Pons (tissue), 1 donor: ENCODE measurements at places on chromosomes 2 and 18.

GRCh38 chr18:79378536-79379250 is 17.0 kb upstream of the NFATC1 start:
- DNase-seq = peak; percentile 57

- DNase-seq = no peak
Measured at GRCh38 chr2:100077456-100077855, 64.9 kb downstream of the AFF3 start.

DNA sequence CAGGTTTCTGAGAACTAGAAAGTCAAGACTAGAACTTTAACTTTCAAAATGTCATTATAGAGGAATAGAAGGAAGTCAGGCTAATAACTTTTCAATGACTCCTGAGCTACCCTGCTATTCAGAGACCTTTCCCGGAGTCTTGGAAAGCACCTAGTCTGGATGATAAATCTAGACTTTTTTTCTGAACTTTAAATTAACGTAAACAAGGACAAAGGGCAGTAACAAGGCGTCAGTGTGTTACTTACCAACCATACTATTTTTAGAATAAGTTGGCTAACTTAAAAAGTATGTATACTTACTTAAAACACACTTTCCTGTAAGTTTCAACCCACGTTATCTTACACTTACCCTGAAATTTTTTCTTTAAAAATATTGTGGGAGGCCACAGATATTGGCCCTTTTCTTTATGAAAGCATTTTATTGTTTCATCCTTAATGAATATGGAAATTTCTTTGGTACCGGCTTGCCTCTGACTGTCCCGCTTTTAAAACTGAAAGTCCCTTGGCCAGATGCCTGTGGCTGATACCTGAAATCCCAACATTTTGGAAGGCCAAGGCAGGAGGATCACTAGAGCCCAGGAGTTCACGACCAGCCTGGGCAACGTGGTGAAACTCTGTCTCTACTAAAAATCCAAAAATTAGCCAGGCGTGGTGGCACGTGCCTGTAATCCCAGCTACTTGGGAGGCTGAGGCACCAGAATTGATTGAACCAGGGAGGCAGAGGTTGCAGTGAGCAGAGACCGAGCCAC is 9.7 kb downstream of the PMAIP1 start:
- DNase-seq = no peak

DNA sequence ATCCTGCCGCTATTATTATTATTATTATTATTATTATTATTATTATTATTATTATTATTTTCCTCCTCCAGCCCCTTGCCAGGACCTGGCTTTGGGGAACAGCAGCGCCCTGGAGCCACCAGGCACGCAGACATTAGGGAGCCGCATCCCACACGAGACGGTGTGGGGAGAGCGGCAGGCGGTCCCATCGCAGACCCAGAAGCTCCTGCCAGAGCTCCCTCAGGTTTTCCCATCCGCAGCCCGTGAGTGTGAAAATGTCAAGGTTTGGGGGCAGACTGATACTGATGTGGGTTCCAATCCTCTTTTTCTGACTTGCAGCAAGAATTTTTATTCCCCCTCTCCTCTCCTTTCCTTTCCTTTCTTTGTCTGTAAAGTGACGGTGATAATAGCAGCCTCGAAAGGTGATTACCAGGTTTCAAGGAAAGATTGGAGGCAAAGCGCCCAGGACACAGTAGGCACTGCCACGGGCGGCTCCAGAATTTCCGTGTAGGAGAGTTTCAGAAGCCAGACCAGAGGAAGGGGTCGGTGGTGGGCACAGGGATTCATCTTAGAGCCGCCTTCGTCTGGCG is 816 bp downstream of the SCTR start:
- DNase-seq = no peak

- no peak for DNase-seq
Measured at GRCh38 chr2:220434385-220434784, 807.0 kb downstream of the SLC4A3 start.

DNA sequence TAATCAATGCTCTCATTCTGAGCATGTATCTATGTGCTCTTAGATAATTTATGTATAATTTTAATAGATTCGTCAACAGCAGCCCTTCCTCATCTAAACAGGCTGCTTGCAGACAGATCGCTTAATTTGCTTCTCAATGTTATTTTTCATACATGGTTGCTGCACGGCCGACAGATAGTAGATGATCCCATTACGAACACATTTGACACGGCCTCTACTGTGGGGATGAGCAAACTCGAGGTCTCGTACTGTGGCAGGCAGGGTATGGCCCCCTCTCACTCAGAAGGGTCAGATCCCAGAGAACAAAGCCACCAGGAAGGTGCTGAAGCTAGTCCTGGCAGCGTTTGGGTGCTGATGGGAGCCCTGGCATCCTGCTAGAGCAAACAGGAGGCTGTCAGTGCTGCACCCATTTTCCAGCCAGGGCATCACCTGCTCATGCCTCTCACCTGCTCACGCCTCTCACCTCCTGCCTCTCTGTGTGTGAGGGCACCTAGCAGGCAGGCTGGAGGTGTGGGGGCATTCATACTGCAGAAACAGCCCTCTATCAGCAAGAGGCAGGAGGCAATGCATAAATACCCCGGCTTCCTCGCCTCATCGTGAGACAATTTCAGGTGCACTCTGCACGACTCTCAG is 80.0 kb downstream of the KLHL29 start:
- DNase-seq = no peak

- DNase-seq = no peak
Measured at GRCh38 chr2:17960925-17961324, 82.5 kb downstream of the KCNS3 start.

GRCh38 chr2:197054437-197054836 is 127.9 kb upstream of the PGAP1 start:
- DNase-seq = no peak

- no peak for DNase-seq
Measured at GRCh38 chr2:217843324-217843723, 159.5 kb downstream of the TNS1 start.

DNA sequence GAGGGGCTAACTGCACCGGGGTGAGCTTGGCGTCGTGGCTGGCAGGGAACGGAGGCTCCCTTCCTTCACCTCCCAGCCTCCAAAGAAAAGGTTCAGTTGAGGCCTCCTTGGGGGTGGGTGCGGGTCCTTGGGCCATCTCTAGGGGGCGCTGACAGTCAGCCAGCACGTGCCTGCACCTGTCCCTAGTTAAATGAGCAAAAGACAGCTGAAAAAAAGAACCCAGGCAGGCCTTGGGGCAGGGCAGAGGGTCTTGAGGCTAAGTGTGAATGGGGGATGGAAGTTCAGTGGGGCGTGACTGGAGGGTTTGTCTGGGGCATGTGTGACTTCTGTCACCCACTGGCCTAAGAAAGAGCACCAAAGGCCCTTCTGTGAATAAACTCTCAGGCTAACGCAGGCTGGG is 56.4 kb downstream of the ZFP36L2 start:
- DNase-seq = no peak

- no peak for DNase-seq
Measured at GRCh38 chr2:12046641-12047040, 300.2 kb downstream of the LPIN1 start.

DNA sequence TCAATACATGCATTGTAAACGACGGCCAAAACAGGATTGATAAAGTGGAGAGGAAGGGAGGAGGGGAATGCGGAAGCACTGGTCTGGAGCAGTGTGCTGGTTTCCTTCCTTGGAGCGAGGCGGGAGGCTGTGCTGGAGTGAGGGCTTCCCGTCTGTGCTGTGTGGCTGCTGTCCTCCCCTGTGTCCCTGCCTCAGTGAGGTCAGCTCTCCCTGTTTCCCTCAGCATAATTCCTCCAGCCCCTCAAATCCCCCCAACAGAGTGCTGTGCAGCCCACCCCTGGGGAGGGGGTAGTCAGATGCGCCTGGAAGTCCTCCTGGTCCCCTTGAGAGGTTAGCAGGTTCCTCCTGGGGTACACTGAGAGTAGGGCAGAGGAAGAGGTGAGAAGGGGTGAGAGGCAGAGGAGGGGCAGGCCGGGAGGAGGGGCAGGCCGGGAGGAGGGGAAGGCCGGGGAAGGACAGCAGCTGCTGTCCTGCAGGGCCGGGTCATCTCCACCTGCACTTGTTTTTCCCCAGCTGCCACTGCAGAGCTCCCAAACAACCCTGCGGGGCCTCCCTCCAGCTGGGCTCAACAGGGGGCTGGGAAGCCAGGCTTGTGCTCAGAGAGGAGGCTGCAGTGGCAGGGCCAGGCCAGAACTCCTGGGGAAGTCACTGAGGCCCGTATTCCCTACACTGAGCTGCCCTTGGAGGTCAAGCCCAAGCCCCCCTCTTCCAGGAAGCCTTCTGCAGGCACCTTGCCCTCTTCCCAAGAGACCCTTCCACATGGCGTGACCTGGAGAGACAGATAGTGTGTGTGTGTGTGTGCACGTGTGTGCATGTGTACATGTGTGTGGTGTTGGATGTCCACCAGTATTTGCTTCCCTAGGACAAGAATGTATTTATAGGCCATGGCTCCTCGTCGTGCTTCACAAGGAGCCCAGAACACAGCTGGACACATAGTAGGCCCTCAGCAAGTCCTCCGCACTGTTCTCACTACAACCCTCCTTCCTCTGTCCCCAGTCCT is 13.2 kb upstream of the ATP6V1B1 start:
- DNase-seq = no peak
